ENCODE measurements at places on chromosomes 12 and 14.

DNA sequence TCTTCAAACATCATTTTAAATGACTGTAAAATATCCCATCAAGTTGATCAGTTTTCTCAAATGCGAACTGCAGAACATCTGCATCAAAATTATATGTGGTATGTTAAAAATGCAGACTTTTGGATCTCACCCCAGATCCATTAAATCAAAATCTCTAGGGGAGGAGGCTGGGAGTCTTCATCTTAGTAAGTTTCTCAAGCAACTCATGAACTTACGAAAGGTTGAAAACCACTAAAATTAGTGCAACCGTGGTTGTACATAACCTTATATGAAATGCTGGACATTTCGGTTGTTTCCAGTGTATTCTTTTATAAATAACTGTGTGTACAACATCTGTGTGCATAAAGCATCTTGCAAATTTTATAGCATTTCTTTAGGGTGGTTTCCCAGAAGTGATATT is 39.2 kb downstream of the ZFP36L1 start:
- no peak for DNase-seq

DNA sequence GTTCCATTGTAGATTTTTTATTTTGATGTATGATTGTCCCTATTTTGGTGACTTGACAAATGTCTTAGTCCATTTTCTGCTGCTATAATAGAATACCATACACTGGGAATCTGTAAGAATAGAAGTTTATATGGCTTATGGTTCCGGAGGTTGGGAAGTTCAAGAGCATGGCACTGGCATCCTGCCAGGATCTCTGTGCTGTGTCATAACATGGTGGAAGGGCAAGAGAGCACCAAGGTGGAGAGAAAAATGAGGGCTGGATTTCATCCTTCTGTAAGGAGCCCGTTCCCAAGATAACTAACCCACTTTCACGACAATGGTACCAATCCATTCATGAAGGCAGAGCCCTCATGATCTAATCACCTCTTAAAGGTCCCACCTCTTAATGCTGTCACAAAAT is 176.7 kb downstream of the TMEM132D start:
- DNase-seq = no peak

DNA sequence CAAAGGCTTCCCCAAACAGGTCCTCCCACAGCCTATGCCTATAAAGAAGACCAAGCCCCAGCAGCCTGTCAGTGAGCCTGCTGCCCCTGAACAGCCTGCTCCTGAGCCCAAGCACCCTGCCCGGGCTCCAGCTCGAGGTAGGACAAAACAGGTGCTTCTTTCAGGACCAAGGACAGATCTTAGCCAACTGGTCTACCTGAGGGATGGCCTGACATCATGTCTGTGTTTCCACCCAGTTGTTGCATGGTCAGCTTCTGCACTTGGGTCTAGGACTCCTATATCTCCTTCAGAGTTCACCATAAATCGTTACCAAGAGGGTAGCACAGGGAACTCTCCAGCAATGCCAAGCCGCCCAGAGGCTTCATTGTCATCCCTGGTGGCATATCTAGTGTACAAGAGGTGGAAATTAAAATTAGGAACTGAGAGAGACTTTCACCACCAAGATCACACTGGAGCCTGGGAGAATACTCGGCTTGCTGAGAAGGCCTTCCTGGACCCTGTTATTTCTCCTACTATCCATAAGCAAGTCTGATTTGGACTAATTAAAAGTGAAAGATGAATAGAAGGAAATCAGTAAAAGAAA is 38.2 kb upstream of the OAS1 start:
- no peak for DNase-seq

GRCh38 chr14:76793956-76794355 is 18.7 kb downstream of the ANGEL1 start:
- no peak for DNase-seq

- DNase-seq = no peak
Observed at GRCh38 chr14:88363644-88364043, 21.8 kb upstream of the SPATA7 start.

DNA sequence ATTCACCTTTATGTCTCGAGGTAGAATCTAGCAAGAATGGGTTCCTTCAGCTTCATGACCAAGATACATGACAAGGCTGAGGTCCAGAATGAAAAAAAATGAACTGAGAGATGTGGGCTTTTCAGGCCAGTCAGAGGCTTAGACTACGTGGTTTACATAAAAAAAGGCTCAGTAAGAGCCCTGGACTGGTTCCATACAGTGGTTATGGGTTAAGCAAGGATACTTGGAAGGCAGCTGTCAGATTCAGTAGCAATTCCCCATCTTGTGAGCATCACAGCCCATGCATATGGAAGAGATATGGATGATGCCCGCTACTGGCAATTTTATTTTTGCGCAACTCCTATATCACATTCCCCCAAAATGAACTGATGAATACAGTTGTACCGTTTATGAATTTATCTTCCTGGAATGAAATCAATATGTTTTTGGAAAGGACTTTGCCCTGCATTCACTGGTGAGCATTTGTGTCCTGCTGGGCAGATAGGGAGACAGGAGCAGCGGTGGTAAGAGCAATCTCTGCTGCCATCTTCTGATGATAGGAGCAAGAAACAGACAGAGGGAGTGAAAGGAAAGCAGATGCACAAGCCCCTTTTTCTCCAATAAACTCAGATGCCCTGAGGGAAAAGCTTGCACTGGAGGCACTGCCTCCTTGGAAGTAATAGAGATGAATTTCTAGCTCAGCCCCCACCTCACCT is 280.4 kb downstream of the GALC start:
- DNase-seq = no peak

- no peak for DNase-seq
Observed at GRCh38 chr14:95679148-95679815, 6.9 kb upstream of the TCL1B start.

Measured in stimulated activated CD8-positive, alpha-beta memory T cell treated with anti-CD3 and anti-CD28 coated beads, Interleukin-15, amount 100 ng/mL, for 4 hours (primary cell).